AG10803 (cell line): ENCODE measurements at places on chromosomes 5 and 9.

DNA sequence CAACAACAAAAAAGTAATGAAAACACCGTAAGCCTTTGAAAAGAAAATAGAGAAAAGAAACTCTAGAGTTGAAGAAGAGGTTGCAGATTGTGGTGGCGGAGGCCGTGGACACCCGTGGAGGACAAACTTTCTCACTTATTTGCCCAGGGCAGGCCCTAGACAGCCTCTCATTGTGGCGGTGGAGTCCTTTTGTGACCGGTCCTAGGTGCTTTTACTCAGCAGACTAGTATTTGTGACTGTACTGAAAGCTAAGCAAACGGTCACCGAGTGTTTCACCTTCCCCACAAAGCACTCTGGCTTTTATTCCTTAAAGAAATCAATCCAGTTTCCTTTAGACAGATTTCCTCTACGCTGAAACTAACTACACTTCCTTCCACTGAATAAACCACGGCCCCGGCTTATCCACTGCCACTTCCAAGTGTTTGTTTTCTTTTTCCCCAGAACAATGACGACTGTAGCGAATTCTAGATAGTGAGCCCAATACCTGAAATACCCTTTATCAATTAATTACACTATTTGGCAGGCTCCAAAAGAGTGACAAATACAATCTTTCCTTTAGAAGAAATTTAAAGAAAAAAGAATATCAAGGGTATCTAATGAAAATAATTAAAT lies 210.2 kb upstream of the TARS1 start:
- no peak for DNase-seq

DNA sequence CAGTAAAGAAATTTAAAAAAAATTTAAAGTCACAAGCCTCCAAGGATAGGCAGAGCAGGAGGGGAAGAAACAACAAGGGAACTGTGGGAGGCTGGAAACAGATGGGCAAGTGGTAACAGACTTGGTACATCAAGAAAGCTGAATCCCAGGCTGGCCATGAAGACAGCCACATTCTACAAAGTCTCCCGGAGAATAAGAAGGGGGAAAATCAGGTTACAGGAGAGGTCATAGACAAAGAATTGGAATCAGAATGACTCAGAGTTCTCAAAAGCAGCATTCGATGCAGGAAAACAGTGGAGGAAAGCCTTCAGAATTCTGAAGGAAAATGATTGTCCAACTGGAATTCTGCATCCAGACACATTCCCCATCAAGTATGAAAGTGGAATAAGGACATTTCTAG lies 129.7 kb downstream of the ADAMTS2 start:
- no peak for DNase-seq

DNA sequence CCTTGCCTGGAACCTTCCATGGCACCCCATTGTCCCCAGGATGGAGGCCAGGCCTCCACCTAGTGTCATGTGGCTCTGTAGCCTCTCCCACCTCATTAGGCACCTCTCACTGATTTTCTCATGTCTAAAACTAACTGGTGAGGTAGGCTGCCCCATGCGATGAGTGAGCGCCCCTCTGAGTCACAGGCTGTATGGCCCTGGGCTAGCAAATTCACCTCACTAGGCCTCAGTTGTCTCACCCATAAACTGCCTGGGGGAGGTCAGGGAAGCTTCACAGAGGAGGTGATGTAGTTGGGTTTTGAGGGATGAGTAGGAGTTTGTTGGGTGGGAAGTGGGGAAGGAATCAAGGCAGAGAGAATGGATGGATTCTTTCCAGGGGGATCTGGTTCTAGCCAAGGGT lies 8.8 kb downstream of the RXRA start:
- no peak for DNase-seq

DNA sequence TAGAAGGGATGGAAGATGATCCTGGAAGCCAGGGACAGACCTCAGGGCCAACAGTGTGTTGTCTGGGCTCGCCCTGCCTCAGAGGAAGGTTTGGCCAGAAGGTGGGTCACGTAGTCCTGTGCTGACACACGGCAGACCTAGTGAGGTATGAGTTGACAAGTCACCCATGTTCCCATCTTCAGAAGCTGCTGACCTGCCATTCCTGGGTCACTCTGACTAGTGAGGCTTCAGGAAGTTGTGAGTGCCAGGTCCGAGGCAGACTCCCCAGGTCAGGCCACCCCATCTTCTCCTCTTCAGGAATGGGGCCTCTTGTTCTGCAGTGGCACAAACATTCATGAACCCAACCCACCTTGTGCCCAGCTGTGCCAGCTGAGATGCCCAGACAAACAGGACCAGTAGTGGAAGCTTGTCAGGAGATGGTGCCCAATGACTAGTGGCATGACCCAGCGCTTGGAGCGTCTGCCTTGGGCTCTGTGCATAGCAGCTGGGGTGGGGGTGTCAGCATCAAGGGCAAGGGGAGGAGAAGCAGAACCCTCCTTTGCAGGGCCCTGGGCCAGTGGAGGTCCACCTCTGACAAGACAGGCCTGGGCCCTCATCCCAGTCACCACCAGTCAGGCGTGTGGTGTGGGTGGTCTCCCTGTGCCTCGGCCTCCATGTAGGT lies 16.8 kb upstream of the ANGPTL2 start:
- DNase-seq, result no peak
